ENCODE measurements at places on chromosomes 5 and 9.

- no peaks in the 10 kb centered on the region for H3K36me3 ChIP-seq
- H3K4me3 ChIP-seq, result peak overlapping the region; percentile 64
- H3K4me1 ChIP-seq, result no peaks in the 10 kb centered on the region
- DNase-seq, result no peak
- H3K27ac ChIP-seq, result no peak overlapping the region
- no peaks in the 10 kb centered on the region for H3K27me3 ChIP-seq
Measured at GRCh38 chr5:119355244-119355638, 578 bp upstream of the TNFAIP8 start.

- H3K4me1 ChIP-seq, result peaks cover 14% of the 10 kb centered on the region
- no peaks in the 10 kb centered on the region for H3K27me3 ChIP-seq
- DNase-seq, result no peak
- no peak overlapping the region for H3K4me3 ChIP-seq
- no peak overlapping the region for H3K27ac ChIP-seq
Measured at GRCh38 chr9:105332471-105332870, 88.0 kb downstream of the SLC44A1 start.

- no peaks in the 10 kb centered on the region for H3K36me3 ChIP-seq
- no peak overlapping the region for H3K27ac ChIP-seq
- H3K27me3 ChIP-seq, result no peaks in the 10 kb centered on the region
- H3K4me1 ChIP-seq, result no peaks in the 10 kb centered on the region
- H3K4me3 ChIP-seq, result no peak overlapping the region
Measured at GRCh38 chr9:114662081-114662989, 4.7 kb upstream of the TEX53 start.

- H3K27me3 ChIP-seq, result no peaks in the 10 kb centered on the region
- DNase-seq, result no peak
- H3K4me1 ChIP-seq, result no peaks in the 10 kb centered on the region
- no peaks in the 10 kb centered on the region for H3K36me3 ChIP-seq
- no peak overlapping the region for H3K4me3 ChIP-seq
- H3K27ac ChIP-seq, result no peak overlapping the region
Measured at GRCh38 chr5:40594811-40595210, 84.9 kb upstream of the PTGER4 start.

GRCh38 chr5:147504011-147504410, 5.9 kb downstream of the DPYSL3 start:
- peaks cover 2% of the 10 kb centered on the region for H3K36me3 ChIP-seq
- H3K27ac ChIP-seq, result no peak overlapping the region
- H3K4me3 ChIP-seq, result no peak overlapping the region
- no peak for DNase-seq

- H3K4me3 ChIP-seq, result no peak overlapping the region
- H3K27ac ChIP-seq, result no peak overlapping the region
- no peaks in the 10 kb centered on the region for H3K27me3 ChIP-seq
- H3K36me3 ChIP-seq, result no peaks in the 10 kb centered on the region
Measured at GRCh38 chr5:150253416-150254208, 36.0 kb downstream of the CAMK2A start.

- H3K4me1 ChIP-seq, result no peaks in the 10 kb centered on the region
- no peak overlapping the region for H3K4me3 ChIP-seq
- no peak overlapping the region for H3K27ac ChIP-seq
- H3K36me3 ChIP-seq, result no peaks in the 10 kb centered on the region
- DNase-seq, result no peak
Measured at GRCh38 chr5:131942016-131942415, 3.4 kb downstream of the MEIKIN start.

GRCh38 chr9:108224716-108225115, 631.1 kb downstream of the ACTL7B start:
- H3K36me3 ChIP-seq, result no peaks in the 10 kb centered on the region
- no peaks in the 10 kb centered on the region for H3K4me1 ChIP-seq
- H3K4me3 ChIP-seq, result no peak overlapping the region
- no peak overlapping the region for H3K27ac ChIP-seq

GRCh38 chr5:41842777-41843176, 27.4 kb downstream of the OXCT1 start:
- H3K4me1 ChIP-seq, result no peaks in the 10 kb centered on the region
- peaks cover 9% of the 10 kb centered on the region for H3K36me3 ChIP-seq
- H3K27ac ChIP-seq, result no peak overlapping the region
- DNase-seq, result no peak
- H3K27me3 ChIP-seq, result no peaks in the 10 kb centered on the region

GRCh38 chr9:118313965-118314364, 609.8 kb downstream of the TLR4 start:
- no peaks in the 10 kb centered on the region for H3K4me1 ChIP-seq
- H3K27me3 ChIP-seq, result no peaks in the 10 kb centered on the region
- no peaks in the 10 kb centered on the region for H3K36me3 ChIP-seq

GRCh38 chr9:8133606-8134005, 334.0 kb upstream of the DMAC1 start:
- no peaks in the 10 kb centered on the region for H3K27me3 ChIP-seq
- H3K4me3 ChIP-seq, result no peak overlapping the region
- no peaks in the 10 kb centered on the region for H3K36me3 ChIP-seq
- H3K4me1 ChIP-seq, result no peaks in the 10 kb centered on the region
- H3K27ac ChIP-seq, result no peak overlapping the region

DNA sequence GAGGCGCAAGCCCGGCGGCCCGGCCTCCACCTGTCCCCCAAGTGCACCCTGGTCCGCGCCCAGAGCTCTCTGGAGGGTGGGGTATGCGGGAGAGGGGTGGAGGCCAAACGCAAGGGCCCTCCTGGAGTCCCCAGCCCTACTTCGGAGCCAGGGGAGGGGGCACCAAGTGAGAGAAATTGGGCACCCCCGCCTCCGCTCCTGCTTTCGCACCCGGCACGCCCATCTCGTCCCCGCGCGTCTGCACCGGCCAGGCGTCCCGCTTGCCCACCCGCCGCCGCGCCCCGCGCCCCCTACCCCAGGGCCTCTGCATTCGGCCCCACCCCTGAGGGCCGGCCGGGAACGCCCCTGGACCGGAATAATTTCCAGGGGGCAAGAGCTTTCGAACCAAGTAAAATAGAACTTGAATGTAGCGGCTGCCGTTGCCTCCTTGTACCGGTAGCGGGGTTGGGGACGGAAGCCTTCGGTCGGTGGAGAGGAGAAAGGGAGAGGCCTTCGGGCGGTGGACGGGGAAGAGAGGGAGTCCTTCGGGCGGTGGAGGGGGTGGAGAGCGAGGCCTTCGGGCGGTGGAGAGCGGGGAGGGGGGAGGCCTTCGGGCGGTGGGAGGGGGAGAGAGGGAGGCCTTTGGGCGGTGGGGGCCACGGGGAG, 694 bp upstream of the PHPT1 start:
- H3K4me3 ChIP-seq, result peak overlapping the region; percentile 81
- H3K27ac ChIP-seq, result peak overlapping the region; percentile 91
- H3K4me1 ChIP-seq, result peaks cover 30% of the 10 kb centered on the region
- no peak for DNase-seq

DNA sequence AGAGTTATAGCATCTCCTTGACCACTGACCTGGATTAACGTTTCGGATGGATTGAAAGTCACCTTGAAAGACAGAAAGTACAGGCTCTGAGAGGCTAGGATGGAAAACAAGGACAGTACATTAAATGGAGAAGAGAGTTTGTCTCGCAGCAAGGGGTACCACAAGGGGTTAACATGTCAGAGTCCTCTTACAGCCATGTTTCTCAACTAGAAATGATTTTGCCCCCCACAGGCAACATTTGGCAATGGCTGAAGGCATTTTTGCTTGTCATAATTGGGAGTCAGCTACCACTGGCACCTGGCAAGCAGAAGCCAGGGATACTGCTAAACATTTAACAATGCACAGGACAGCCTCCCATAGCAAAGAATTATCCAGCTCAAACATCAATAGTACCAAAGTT, 90.8 kb upstream of the EQTN start:
- H3K4me3 ChIP-seq, result no peak overlapping the region
- H3K4me1 ChIP-seq, result no peaks in the 10 kb centered on the region
- no peak overlapping the region for H3K27ac ChIP-seq
- H3K36me3 ChIP-seq, result no peaks in the 10 kb centered on the region

DNA sequence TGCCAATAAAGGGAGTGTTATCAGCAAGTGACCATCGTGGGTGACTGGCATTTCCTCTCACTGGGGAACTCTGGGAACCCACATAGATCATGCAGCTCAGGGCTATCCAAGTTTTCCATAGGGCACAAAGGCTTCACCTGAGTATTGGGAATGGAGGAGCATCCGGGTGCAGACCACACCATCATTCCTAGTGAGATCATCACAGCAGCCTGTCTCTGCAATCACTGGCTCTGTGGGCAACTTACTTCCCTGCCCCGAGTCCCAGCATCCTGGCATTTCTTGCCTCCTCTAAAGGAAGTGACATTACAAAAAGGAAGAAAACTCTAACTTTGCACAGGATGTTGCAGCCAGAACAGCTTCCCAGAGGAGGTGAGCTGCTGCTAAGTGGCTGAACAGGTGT, 80.6 kb upstream of the SHB start:
- H3K36me3 ChIP-seq, result no peaks in the 10 kb centered on the region
- no peak overlapping the region for H3K27ac ChIP-seq
- DNase-seq, result no peak
- H3K4me3 ChIP-seq, result no peak overlapping the region
- H3K4me1 ChIP-seq, result no peaks in the 10 kb centered on the region

Measured in psoas muscle (tissue), 8 donors.